ENCODE measurements at places on chromosomes 12 and 14.

GRCh38 chr14:95034788-95035187 lies 122.5 kb downstream of the DICER1 start:
- no peak for DNase-seq

DNA sequence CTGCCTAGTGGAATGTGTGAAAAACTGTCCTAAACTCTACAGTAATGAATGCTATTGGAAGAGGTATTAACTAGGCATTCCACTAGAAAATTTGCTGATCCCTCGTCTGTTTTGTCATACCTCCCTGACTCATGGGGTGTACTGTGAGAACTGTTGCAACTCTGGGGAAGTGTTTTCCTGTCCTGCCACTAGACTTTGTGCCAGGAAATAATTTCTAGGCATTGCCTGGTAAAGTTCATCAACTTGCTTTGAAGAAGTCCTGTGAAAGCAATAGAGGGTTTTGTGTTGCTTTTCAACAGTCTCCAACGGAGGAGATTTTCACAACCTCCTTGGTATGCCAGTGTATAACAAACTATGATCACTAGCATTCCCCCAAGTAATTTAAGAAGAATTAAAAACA lies 139.9 kb downstream of the AKAP6 start:
- DNase-seq: no peak

DNA sequence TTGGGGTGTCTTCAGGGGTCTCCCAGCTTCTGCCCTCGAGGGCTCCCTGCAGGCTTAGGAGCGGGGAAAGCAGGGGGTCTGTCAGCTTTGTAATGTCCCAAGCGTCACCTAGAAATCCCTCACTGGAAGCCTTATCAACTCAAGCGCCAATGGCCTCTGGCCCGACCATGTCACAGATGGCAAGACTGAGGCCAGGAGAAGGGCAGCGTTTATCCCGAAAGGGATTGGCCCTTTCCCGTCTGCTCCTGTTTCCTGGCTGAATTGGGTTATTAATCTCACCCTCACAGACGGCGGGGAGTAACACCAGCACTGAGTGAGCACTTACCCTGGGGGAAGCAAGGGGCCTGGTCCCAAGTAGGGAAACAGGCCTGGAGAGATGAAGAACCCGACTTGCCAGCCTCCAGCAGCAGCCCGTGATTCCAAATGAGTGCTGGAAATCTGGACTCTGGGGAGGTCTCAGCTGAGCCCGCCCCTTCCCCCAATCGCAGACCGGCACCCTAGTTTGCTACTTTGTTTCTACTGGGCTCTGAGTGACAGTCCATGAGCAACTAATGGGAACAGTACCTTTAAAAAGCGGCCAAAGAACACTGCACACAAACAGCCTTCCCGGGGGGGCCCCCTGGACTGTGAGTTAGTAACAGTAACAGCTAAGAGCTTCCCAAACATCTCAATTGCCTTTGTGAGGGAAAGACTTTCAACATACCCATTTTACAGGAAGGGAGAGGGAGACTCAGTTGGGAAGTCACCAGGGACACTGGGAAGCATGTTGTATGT lies 2.1 kb upstream of the NCOR2 start:
- DNase-seq: no peak

- DNase-seq: peak; percentile 16
Measured at GRCh38 chr12:188910-189621, 24.9 kb downstream of the SLC6A12 start.

DNA sequence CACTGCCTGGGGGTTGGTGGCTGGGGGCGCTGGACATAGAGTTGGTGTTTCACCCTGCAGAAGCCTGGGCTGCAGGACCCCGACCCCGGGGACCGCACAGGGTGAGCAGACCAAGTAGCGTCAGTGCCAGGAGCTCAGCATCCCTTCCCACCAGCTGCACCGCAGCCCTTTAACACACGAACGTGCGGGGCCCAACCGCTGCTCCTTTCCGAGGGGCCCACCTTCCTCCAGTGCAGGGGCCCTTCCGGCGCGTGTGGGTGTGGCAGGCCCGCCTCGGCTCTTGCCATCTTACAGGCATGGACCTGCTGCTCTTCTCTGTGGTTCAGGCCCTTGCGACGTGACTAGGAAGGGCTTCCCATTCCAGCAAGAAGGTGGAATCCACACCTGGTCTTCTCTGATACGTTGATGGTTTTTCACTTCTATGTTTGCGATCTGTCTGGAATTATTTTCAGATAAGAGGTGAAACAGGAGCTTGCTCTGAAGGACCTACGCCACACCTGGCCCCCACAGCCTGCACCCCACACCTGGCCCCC lies 47.8 kb downstream of the LRCOL1 start:
- DNase-seq: no peak

DNA sequence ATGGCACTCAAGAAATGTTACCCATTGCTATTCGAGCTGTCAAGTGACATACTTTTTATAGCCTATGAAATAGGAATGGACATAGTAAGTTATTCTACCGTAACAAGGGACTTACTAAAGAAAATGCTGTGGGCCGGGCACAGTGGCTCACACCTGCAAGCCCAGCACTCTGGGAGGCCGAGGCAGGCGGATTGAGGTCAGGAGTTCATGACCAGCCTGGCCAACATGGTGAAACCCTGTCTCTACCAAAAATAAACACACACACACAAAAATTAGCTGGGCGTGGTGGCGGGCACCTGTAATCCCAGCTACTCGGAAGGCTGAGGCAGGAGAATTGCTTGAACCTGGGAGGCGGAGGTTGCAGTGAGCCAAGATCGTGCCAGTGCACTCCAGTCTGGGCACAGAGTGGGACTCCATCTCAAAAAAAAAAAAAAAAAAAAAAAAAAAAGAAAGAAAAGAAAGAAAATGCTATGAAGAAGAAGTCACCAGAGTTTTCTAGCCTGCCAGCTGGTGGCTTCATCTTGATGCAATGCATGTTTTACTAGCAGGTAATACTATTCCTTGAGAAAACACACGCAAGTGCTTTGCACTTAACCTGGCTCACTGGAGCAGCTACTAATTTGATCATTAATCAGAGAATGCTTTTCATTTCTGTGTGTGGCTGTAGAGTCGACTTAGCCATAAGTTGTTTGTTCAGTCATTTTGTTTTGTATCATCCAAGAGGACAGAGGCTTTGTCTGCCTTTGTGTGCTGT lies 166.7 kb upstream of the MYL2 start:
- DNase-seq: no peak

DNA sequence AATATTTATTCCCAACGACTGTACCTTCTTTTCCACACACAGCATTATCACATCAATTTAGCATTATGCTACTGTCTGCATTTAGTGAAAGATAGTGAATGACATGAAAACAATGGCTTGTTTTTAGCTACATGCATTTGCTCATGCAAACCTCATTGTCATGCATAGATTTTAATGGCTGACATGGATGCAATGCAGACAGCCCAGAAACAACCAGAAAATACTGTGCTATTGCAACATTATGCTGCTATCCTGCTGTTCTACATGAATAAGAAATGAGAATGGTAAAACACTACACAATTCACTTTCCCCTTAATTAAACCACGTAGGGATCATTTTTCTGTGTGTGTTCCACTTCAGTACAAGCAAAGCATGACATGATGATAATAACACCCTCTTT lies 90.8 kb downstream of the LIN7A start:
- DNase-seq: no peak

GRCh38 chr14:88454886-88455285 lies 69.4 kb downstream of the SPATA7 start:
- DNase-seq: no peak

- no peak for DNase-seq
Measured at GRCh38 chr14:42224053-42224888, 617.6 kb downstream of the LRFN5 start.

GRCh38 chr12:119989731-119990381 lies 820 bp downstream of the BICDL1 start:
- DNase-seq: peak; percentile 46

- no peak for DNase-seq
Measured at GRCh38 chr12:77494296-77494695, 336.4 kb upstream of the NAV3 start.

- DNase-seq: no peak
Measured at GRCh38 chr14:56487090-56487667, 92.4 kb upstream of the TMEM260 start.

- no peak for DNase-seq
Measured at GRCh38 chr12:115517913-115518312, 759.6 kb downstream of the MED13L start.

GRCh38 chr12:57983146-57983857 lies 41.9 kb downstream of the ATP23 start:
- DNase-seq: no peak

DNA sequence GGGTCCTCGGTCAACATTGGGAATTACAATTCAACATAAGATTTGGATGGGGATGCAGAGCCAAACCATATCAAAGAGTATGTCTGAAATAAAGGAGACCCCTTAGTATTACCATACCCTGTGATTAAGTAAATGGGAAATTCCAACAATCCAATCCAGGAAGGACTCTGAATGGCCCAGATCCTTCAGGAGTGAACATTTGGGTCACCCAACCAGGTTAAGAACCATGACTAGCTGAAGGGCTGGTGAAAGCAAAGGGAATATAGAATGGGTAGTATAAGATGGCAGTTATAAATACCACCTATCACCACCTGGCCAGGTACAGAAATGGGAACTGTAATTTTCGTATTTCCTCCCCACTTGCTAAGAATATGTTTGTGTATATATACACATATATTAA lies 114.4 kb upstream of the CCDC196 start:
- no peak for DNase-seq

DNA sequence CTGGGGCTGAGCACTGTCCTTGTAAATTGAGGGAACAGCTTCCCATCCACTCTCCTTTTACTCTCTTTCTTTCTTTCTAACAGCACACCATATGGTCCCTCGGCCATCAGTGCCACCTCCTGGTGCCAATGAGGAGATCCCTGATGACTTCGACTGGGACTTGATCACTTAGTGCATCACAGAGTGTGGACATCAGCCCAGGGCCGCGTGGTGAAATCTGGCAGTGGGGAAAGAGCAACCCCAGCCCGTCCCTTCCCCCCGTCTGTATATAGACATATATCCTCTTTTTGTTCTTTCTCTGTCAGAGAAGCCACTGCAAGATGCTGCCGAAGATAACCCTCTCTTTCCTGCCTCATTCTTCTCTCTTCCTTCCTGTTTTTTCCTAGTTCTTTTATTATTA lies 13.5 kb downstream of the C3AR1 start:
- DNase-seq: no peak

GRCh38 chr12:132259364-132259871 lies 70.0 kb downstream of the GALNT9 start:
- DNase-seq: no peak

GRCh38 chr12:99334285-99335056 lies 313.1 kb upstream of the GARIN6 start:
- DNase-seq: no peak

All from stimulated activated CD8-positive, alpha-beta memory T cell treated with anti-CD3 and anti-CD28 coated beads, Interleukin-12 subunit alpha, Interleukin-12 subunit beta, amount 100 ng/mL, for 1 hour (primary cell).